COLO829 (cell line): ENCODE measurements at places on chromosomes 2 and 18.

GRCh38 chr2:175552902-175553301 is 371.4 kb upstream of the ATP5MC3 start:
- DNase-seq, result no peak

- DNase-seq, result no peak
These were observed 7.7 kb upstream of the TMEM247 start for GRCh38 chr2:46471697-46472096.

GRCh38 chr2:104938231-104938941 is 84.5 kb downstream of the POU3F3 start:
- no peak for DNase-seq

- no peak for DNase-seq
These were observed 41.2 kb downstream of the RALBP1 start for GRCh38 chr18:9516437-9517064.

- no peak for DNase-seq
These were observed 171.8 kb downstream of the CDH2 start for GRCh38 chr18:28005164-28005563.

DNA sequence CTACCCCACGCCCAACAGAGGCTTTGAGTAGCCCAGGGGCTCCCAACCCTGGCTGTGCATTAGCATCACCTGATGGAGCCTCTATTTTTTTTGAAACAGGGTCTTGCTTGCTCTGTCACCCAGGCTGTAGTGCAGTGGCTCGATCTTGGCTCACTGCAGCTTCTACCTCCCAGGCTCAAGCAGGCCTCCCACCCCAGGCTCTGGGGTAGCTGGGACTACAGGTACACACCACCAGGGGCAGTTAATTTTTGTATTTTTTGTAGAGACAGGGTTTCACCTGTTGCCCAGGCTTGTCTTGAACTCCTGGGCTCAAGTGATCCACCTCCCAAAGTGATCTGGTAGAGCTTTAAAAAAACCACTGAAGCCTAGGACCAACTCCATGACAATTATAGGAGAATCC is 394.8 kb upstream of the ATP5MC3 start:
- DNase-seq, result no peak
